ENCODE measurements at places on chromosomes 2 and 18.

DNA sequence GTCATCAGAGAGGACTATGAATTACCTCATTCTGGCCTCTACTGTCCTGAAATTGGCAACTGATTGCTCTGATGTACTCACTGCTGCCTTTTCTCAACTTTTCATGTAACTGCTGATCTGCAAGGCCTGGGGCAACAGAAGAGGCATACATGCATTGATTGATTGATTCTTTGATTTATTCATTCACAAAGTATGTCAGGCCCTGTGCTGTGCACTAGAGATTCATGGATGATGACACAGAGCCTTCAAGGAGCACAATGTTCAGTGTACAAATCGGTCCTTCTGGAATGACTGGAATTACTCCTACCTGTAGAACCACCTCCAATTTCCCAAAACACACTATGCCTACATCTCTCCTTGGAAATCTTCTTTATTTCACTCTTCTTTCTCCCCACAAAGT, 111.3 kb downstream of the LRATD1 start:
- no peak for DNase-seq

- no peak for DNase-seq
These were observed 270.9 kb downstream of the CYP26B1 start for GRCh38 chr2:71876542-71877451.

GRCh38 chr2:24329700-24330099, 30.6 kb downstream of the ITSN2 start:
- no peak for DNase-seq

DNA sequence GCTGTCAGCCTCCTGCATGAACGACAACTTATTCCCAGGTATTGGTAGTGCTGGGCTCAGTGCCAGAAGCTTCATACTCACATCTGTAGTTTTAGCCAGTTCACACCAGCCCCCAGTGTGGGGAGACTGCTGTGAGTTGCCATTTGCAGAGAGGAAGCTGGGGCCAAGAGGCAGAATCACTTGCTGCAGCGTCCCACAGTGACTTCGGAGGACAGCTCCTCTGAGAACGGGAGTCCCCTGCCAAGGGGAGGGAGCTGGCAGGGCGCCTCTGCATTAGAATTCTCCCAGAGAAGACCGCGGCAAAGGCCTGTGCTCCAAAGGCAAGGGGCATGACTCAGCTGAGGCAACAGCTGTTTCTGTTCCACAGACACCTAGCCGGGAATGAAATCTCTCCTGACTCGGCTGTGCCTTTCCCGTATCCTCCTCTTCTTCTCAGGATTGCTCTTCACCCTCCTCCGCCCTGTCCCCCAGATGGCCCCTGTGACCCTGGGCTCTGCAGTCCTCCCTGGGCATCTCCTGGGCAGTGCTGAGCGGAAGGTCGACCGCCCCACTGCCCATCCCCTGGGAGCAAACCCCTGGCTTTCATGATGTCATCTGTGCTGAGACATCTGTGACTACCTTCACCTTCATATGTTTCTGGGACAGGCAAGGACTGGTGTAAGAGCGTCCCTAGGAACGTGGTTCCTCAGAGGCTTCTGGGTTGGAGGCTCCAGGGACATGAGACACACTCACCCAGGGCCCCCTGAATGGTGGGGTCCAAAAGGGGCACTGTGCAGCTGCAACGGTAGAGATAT, 18.0 kb downstream of the MAL start:
- peak; percentile 71 for DNase-seq

- DNase-seq: no peak
These were observed at the start of gene FIGLA for GRCh38 chr2:70790136-70790828. Gene FIGLA (minus strand): TSS chr2:70790643. CDS start chr2:70790638, 5 bp downstream.

GRCh38 chr18:30613467-30613801, 429.1 kb downstream of the DSC3 start:
- DNase-seq: no peak

DNA sequence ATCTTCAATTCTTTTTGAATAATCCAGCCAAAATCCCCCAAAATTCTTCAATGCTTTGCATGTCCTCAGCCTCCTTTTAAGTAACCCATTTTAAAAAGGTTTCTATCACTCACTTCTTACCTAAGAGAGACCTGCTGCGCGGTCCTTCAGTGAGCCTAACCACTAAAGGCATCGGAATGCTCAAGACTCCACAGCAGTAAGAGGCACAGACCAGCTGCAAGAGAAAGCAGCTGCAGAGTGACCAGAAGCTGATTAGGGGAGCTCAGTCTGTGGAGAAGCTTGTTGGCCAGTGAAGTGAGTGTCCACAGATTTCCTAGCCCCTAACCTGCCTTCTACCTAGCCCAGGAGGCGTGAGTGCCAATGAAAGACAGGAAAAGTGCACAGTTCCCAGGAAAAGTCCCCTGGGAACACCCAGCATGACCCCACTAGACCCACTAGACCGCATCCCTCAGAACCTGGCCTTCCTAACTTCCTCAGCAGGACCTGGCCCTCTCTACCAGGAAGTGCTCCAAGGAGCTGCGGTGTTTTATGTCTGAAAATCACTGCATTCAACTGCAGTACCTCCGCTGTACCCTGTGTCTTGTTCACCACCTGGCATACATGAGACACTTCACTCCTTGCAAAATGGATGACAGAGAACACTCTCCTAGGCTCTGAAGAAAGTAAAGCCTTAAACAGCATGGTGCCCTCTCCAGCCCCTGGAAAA, 10.1 kb downstream of the MBOAT2 start:
- DNase-seq: no peak

GRCh38 chr2:79721966-79722365, 209.1 kb downstream of the CTNNA2 start:
- no peak for DNase-seq

DNA sequence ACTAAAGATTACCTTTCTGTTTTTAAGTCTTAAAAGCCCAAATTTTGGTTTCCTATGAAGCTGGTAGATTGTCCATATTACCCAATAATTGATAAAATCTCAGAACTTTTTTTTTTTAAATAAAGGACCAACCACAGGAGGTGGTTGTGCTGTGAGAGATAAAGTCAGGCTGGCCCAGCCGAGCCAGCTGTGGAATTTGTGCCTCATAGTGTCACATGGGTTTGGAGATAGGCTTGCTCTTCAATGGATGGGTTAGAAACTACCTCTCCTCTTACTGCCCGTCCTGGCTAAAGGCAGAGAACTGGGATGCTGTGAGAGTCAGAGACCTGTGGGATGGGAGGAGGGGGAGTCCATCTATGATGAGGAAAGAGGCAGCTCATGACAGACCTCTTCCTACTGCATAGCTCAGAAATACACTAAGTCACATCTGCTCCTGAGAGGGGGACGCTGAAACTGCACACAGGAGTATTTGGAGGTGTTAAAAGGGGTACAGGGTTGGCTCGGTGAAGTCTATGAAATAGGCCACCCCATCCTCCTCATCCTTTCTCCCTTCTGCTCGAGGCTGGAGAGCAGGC, 99.7 kb upstream of the MGAT4A start:
- DNase-seq: no peak

DNA sequence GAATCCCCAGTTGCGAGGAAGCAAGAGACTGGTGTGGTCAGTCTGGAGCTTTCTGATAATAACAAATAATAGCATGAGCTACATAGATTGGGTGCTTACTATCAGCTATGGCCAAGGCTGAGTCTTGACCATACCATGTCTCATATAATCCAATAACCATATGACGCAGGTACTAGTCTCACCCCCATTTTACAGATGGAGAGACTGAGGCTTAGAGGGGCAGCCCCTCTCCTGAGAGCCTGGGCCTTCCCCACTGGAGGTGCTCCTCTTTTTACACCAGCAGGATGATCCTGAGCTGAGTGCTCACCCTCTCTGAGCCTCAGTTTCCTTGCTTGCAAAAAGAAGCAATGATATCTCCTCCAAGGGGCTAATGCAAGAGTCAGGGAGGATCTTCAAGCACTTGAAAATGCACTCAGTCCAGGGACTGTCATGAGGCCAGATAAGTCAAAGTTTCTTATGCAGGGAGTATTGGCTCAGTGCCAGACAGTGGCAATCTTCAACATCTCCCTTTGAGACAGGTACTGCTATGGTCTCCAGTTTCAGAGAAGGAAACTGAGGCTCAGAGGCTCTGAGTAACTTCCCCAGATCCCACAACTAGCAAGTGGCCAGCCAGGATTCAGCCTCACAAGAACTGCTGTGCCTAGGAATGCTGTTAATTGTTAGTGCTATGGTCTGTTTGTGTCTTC, 149.7 kb downstream of the TFCP2L1 start:
- DNase-seq: no peak

- no peak for DNase-seq
These were observed 415.2 kb upstream of the NETO1 start for GRCh38 chr18:73283032-73283431.

DNA sequence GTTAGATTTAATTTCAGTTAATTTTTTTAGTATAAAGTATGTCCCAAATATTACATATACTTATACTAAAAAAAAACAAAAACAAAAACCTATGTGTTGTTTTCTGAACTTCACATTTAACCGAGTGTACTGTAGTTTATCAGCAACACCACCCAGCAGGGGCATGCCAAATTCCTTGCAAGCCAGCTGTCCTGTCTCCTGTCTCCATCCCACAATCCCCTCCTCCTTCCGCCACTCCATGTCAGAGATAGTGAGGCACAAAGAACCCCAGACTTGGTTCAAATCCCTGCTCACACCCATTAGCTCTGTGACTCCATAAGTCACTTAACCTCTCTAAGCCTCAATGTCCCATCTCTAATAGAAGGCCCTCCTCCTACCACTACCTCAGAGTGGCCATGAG, 9.4 kb downstream of the CHST10 start:
- DNase-seq: no peak

DNA sequence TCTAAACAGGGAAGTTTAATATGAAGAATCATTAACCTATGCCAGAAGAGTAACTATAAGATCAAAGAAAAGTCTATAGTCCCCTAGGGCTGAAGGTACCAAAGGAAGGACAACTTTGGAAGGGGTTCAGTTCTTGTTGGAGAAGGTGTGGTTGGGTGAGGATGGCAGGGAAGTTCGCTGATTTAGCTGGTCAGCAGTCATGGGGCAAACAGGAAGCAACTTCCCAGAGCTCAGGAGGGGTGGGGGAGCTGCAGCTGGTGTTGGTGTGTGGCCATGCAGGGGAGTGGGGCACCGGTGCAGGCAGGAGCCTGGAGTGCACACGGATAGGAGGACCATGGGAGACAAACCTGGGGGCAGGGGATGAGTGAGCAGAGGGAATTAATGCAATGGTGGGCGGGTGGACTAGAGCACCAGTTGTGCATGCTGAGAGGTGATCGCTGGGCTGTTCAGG, 34.0 kb downstream of the FHOD3 start:
- DNase-seq: no peak

- DNase-seq: no peak
These were observed 42.5 kb upstream of the FZD5 start for GRCh38 chr2:207812058-207812725.

GRCh38 chr2:159225025-159226016, 61.2 kb downstream of the WDSUB1 start:
- no peak for DNase-seq

- no peak for DNase-seq
These were observed 59.8 kb downstream of the USP34 start for GRCh38 chr2:61411109-61411508.

DNA sequence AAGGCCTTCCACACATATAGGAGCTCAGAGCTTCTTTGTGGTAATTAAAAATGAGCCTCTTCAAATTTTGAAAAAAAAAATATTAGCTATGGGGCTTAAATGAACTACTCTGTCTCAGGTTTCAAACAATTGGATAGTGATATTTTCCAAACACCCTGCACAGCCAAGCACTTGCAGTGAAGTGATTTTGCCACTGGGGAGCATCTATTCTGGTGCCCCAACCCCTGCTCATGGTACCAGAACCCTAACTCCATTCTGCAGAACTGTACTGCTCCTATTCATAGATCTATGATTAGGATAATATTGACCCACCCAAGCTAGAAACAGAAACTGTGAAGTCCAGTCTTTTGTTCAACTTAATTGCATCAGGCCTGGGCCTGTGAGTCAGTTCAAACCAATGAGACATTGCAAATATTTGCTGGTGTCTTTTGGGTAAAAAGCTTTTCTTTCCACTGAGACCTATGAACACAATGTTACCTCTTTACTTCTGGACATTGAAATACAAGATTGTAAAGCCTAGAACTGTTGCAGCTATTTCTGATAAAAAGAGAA, 324.0 kb downstream of the GALNT13 start:
- DNase-seq: no peak

DNA sequence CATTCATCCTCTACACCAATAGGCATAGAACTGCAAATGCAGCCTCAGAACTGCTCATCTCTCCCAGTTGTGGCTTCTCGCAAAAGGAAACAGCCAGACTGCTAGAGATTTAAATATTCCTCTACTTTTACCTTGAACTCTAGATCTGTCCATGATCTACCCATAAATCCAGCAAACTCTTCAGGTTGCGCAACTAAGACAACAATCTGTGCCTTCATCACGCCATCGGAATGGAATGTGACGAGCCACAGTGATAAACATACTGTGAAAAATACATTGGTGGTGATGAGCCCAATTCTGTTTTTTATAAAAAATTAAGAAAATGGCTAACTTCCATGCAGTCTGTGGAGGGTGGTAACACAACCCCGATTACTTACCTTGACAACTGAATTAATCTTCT, 626.7 kb downstream of the LRRTM4 start:
- no peak for DNase-seq

DNA sequence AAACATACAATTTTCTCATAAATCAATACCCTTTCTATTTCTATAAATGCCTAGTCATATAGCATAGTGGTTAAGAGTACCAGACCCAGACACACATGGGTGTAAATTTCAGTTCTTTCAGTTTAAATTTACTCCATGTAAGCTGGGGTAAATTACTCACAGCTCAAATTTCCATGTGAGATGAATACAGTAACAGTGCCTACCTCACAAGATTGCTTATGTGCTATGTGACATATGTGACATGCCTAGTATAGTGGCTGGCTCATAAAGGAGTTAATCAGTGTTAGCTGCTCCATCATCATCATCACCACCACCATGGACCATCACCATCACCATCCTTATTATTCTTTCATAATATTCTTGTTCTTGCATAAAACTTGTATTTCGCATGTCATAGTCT, 61.6 kb upstream of the CD302 start:
- no peak for DNase-seq

DNA sequence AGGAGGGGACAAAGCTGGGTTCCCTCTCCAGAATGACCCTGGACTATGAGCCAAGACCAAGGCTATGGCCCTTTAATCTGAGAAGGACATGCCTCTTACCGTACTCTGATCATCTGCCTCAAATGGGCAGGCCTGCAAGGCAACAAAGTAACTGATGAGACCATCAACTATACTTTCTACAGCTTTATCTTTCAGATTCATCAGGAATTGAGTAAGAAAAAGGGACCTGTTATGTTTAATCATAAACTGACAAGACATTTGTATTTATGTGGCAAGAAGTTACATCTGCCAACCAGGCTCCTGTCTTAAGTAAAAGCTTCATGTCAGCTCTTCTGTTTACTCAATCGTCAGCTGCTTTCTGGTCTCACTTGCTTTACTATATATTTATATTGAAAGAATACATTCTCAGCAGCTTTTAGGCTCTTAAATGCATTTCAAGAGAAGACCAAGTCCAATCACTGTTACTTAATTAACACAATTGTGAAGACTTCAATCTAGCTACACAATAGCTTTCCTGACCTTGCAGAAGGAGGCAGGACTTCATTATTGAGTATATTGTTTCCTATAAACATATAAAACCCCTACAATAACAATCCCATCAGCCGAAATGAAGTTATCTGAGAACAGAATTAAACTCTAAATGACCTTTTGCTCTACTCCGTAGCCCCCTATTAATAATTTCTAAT, 163.8 kb downstream of the ETAA1 start:
- no peak for DNase-seq

- DNase-seq: peak; percentile 42
These were observed 34.2 kb downstream of the TBC1D8 start for GRCh38 chr2:101116841-101117552.

- DNase-seq: no peak
These were observed 312.9 kb downstream of the PRKCE start for GRCh38 chr2:45964223-45964841.
